ENCODE measurements at places on chromosomes 4 and X.

GRCh38 chr4:152454398-152455011 is 81.4 kb downstream of the FBXW7 start:
- no peak for DNase-seq

GRCh38 chr4:141254326-141254725 is 33.6 kb downstream of the ZNF330 start:
- DNase-seq: no peak

DNA sequence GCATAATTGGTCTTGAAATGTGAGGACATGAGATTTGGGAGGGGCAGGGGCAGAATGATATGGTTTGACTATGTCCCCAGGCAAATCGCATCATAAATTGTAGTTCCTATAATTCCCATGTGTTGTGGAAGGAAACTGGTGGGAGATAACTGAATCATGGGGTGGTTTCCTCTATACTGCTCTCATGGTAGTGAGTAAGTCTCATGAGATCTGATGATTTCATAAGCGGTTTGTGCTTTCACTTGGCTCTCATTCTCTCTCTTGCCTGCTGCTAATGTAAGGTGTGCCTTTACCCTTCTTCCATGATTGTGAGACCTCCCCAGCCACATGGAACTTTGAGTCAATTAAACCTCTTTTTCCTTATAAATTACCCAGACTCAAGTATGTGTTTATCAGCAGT is 2595.9 kb downstream of the PCDH7 start:
- DNase-seq: no peak

DNA sequence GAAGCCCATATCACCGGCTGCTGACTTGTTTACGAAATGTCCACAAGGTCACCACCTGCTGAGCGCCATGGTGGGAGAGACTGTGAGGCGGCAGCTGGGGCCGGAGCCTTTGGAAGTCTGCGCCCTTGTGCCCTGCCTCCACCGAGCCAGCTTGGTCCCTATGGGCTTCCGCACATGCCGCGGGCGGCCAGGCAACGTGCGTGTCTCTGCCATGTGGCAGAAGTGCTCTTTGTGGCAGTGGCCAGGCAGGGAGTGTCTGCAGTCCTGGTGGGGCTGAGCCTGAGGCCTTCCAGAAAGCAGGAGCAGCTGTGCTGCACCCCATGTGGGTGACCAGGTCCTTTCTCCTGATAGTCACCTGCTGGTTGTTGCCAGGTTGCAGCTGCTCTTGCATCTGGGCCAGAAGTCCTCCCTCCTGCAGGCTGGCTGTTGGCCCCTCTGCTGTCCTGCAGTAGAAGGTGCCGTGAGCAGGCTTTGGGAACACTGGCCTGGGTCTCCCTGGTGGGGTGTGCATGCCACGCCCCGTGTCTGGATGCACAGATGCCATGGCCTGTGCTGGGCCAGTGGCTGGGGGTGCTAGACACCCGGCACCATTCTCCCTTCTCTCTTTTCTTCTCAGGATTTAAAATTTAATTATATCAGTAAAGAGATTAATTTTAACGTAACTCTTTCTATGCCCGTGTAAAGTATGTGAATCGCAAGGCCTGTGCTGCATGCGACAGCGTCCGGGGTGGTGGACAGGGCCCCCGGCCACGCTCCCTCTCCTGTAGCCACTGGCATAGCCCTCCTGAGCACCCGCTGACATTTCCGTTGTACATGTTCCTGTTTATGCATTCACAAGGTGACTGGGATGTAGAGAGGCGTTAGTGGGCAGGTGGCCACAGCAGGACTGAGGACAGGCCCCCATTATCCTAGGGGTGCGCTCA is 8.7 kb upstream of the MSANTD1 start:
- no peak for DNase-seq

DNA sequence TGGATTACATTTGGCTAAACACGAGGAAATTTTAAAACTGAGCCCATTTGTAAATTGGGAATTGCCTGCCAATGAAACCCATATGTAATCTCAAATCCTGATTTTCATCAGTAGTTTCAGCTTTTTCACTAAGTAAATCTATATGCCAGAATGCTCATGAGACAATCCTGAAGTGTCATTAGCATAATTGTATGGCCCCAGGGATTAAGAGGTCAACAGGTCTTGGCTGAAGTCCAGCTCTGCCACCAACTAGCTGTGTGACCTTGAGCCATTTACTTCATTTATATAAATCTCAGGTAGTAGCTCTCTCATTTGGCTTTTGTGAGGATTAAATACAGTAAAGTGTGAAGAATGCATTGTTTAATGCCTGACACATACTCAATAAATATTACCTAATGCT is 320.5 kb upstream of the EMCN start:
- DNase-seq: no peak

Data from stimulated activated CD4-positive, alpha-beta T cell treated with anti-CD3 and anti-CD28 coated beads, Interleukin-4, amount 100 ng/mL, for 24 hours (primary cell).